IPS-NIHi11 (cell line): ENCODE measurements at places on chromosomes 3 and 15.

DNA sequence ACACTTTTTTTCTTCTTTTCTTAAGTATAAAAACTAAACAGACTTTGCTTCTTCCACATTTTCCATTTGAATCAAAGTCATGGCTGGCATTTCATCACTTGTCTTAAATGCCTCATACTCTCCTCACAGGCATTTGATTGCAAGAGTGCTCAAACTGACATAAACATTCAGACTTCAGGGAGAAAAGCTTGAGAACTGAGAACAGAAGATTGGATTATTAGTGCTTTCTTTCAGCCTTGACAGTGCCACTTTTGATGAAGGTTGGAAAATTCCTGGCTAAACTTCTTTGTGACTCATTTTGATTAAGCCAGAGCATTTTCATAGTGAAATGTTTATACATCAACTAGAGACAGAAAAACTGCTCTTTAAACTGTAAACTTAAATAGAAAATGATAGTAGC is 544.4 kb downstream of the DIPK2A start:
- DNase-seq = no peak

DNA sequence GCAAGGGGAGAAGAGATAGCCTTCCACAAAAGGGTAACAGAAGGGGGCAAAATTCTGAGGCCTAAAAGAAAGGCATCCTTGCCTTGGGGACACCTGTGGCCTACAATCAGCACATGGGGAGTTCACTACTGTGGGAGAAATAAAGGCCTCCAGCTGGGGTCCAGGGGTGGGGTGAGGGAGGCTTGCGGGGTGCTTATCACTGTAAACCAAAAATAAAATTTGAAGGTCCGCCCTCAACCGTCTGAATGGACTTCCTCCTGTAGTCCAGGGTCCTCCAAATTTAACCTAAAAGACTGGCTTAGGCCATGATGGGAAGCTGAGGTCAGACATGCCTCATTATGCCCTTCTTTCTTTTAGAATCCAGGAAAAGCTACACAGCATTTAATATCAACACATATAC is 2.1 kb upstream of the POLR2M start:
- DNase-seq = no peak

GRCh38 chr3:64594134-64594533 is 93.7 kb downstream of the ADAMTS9 start:
- DNase-seq = no peak

GRCh38 chr3:60513241-60513640 is 738.0 kb downstream of the FHIT start:
- no peak for DNase-seq

DNA sequence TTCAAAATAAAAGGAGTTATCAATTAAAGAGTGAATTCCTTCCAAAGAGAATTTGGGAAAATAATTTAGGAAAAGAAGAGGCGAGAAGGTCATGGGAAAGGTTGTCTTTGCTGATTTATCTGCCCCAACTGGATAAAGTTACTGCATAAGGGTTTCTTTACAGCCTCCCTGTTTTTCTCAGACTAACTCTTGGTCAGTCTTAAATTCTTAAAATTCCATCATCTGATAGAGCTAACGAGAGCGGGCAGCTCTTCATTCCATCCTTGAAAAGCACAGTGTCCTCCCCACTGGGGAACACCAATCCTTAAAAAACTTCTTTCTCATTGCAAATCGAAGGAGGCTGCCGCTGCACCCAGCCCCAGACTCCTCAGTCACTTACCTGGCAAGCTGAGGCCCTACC is 107.2 kb downstream of the PGPEP1L start:
- no peak for DNase-seq

- DNase-seq = no peak
Measured at GRCh38 chr3:139477710-139478640, 1.7 kb upstream of the RBP2 start.

DNA sequence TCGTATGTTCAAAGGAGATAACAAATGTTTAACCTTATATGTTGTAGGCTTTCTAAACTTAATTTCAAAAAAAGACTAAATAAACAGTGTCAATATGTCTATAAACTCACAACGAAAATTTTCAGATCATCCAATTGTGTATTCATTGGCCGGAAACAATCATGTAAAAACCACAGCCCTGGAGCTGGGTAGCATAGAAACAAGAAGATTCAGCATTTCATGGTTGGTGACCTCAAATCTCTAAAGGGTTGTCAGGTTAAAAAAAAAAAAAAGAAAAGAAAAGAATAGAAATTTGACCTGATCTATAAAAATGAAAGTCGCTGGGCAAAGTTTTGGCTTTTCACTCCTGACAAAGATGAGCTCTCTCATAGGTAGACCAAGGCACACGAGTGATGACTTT is 13.9 kb downstream of the MEX3B start:
- DNase-seq = no peak

GRCh38 chr3:111936191-111936841 is 42.5 kb upstream of the ABHD10 start:
- DNase-seq = no peak

- DNase-seq = no peak
Measured at GRCh38 chr3:159301961-159302360, 500.1 kb downstream of the MFSD1 start.

- no peak for DNase-seq
Measured at GRCh38 chr15:36601497-36601932, 22.1 kb downstream of the CDIN1 start.

GRCh38 chr3:71389911-71390573 is 193.5 kb downstream of the FOXP1 start:
- no peak for DNase-seq

GRCh38 chr3:112119962-112120836 is 12.8 kb downstream of the GCSAM start:
- no peak for DNase-seq

DNA sequence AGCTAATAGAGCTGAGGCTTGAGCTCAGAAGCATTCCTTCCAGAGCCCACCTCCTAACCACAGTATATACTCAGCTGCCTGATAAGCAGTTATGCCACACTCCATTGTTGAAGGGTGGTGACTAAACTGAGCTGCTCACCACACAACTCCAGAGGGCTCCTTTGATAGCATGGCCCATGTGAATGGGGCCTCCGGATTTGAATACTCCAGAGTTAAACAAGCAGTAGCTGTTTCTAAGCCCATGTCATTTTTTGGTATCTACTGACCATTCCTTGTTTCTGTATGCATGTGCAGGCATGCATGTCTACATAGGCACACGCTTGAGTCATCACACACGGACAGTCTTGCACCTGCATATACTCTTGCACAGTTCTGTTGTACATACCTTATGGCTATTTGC is 28.9 kb downstream of the IGSF10 start:
- DNase-seq = no peak

- no peak for DNase-seq
Measured at GRCh38 chr3:49724586-49724985, 835 bp upstream of the GMPPB start.

DNA sequence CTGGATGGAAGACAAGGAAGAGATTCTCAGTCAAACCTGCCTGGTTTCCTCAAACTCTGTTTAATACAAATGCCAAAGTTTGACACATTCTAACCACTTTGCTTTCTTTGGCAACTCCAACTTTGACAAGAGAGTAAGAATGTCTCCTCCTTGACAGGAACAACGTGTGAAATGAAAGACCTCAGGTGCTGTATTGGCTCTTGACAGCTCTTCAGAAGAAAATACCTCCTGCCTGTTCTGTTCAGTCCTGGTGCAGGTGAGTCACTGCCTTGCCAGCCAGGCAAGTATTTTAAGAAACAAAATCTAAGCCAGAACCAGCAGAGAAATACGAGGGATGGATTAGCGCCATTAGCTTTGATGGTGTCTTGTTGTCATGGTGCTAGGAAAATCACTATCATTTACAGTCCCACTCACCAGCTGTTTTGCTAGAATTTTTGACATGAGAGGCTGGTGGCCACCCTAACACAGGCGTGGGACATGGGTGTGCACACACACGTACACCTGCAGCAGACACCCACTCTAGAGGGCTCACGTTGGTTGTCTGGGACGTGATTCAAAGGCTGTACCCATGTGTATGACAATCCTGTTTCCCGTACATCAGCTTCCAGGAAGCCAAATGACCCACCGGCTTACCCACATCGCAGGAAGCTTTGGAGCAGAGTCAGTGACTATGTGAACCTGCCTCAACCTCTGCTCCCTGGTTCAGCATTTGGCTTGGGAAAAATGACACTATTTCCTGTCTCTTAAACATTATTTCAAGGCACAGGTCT is 60.4 kb downstream of the CCNL1 start:
- DNase-seq = no peak

GRCh38 chr15:68322796-68323195 is 45.3 kb downstream of the FEM1B start:
- DNase-seq = no peak

DNA sequence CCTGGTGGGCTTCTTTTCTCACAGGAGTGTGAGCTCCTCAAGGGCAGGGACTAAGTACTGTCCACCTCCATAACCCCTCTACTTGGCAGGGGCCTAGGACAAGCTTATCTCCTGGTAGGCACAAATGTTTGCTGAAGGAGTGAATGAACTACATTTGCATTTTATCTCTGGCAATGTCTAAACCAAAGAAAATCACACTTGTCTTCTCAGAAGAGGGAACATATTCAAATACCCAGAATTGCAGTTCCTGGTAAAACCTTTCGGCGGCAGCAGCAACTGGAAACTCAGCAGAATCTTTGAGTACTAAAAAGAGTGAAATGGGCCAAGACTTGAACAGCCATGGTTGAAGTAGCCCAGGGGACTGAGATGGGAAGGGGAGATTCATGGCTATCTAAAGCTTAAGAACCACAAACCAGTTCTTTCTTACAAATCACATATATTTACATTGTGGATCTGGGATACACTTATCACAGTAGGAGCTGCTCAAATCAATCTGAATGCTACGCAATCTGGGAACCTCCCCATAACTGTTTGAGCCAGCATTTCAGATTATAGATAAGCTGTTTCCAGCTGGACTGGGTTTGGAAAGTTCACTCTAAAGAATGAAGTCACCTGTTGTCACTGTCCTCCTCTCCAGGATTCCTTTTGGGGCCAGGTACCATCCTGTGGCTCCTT is 18.7 kb upstream of the PTPN9 start:
- DNase-seq = peak; percentile 41

- peak; percentile 79 for DNase-seq
Measured at GRCh38 chr15:78620021-78620526, 722 bp downstream of the CHRNA3 start.

DNA sequence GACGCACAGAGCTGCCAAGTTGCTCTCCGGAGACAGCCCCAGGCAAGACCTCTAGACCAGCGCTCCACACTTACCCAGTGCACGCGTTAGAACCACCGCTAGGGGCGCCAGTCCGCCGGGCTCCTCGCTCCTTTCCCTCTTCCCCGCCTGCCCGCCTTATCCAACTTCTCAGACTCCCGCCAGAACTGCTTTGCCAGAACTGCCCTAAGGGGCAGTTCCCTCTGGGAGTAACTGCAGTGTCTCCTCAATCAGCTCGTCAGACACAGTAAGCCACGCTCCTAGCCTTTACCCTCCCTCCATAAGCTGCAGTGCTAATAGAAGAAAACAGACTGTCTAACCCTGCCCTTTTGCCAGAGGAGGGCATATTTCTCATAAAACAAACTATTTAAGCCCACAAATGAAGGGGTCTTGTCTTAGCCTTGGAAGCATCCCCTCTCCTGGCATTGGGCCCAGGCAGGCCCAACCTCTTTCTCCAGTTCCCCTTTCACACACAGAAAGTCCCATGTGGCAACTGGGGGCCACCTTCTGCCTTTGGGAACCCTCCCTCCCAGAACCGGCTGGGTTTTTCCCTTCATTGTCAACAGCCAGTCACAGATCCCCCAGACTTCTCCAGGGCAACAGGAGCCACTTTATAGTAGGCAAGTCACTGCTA is 3.7 kb downstream of the BMF start:
- DNase-seq = peak; percentile 86

GRCh38 chr3:4834403-4834866 is 144.8 kb upstream of the BHLHE40 start:
- DNase-seq = no peak

DNA sequence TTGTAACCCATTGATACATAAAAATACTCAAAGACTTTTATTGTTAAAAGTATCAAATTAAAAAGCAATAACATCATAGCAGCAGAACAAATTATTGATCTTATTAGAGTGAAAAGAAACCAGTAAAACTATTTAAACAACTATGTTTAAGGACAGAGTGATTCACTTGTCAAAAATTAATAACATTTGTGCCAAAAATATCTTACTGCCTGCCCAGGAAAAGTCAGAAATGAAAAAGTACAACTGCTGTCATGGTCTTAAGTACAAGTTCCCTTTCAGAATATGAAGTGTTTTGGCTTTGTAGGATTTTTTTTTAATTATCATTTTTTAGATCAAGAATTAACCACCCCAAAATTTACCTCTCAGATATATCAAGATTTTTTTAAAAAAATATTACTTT is 3.4 kb downstream of the IFT57 start:
- DNase-seq = no peak

DNA sequence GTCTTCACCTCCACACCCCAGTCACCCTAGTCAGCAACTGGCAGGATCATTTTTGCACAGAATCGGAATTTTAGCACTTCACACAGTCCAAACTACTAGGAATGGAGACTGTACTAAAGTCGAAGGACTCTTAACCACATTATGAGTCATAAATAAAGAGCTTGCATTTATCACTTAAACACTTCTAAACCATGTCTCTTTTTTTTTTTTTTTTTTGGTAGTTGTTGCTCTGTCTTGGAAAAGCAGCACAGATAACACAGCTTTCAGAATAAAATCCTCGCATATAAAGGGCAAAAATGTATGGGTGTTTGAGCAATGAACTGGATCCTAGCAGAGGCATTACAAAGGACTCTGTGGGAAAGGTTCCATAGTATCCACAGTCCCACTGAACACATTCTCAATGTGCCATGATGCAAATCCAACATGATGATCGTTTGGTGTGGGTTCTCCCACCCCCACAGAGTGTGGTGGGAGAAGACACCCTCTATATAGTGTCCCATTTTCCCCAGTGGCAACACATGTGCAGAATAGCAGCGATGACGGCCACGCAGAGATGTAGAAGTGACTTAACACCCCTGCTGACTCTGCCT is 47.1 kb downstream of the FOXP1 start:
- no peak for DNase-seq

GRCh38 chr3:171320750-171321558 is 139.3 kb downstream of the TNIK start:
- no peak for DNase-seq

- no peak for DNase-seq
Measured at GRCh38 chr3:5321666-5322340, 134.3 kb downstream of the EDEM1 start.

GRCh38 chr15:95946926-95947325 is 383.6 kb upstream of the NR2F2 start:
- DNase-seq = no peak
